ENCODE measurements at places on chromosomes 7 and 10.

DNA sequence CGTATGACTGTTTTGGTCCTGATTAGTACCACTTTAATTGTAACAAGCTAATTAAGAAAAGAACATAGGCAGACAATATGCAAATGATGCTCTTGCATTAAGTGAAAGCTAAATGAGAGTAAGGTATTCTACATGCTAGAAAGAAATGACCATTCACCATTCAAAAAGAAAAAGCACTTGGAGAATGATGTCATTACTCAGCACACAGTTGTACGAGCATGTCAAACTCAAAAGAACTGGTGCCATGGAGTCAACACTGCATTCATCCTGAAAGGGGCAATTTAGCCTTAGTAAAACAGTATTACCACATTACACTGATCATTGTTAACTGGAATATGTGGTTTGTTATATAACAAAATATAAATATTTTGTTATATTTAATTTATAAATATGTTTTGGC, 136.2 kb upstream of the CTTNBP2 start:
- no peaks in the 10 kb centered on the region for H3K4me1 ChIP-seq
- DNase-seq: no peak
- H3K36me3 ChIP-seq: no peaks in the 10 kb centered on the region
- H3K4me3 ChIP-seq: no peak overlapping the region

- H3K4me3 ChIP-seq: no peak overlapping the region
- H3K4me1 ChIP-seq: no peaks in the 10 kb centered on the region
- DNase-seq: no peak
- no peaks in the 10 kb centered on the region for H3K36me3 ChIP-seq
- H3K27me3 ChIP-seq: no peaks in the 10 kb centered on the region
Observed at GRCh38 chr7:46678421-46678820, 757.3 kb upstream of the IGFBP3 start.

GRCh38 chr10:112379635-112380296, 5.8 kb downstream of the ACSL5 start:
- peaks cover 81% of the 10 kb centered on the region for H3K4me1 ChIP-seq
- peaks cover 49% of the 10 kb centered on the region for H3K36me3 ChIP-seq
- H3K27me3 ChIP-seq: no peaks in the 10 kb centered on the region

DNA sequence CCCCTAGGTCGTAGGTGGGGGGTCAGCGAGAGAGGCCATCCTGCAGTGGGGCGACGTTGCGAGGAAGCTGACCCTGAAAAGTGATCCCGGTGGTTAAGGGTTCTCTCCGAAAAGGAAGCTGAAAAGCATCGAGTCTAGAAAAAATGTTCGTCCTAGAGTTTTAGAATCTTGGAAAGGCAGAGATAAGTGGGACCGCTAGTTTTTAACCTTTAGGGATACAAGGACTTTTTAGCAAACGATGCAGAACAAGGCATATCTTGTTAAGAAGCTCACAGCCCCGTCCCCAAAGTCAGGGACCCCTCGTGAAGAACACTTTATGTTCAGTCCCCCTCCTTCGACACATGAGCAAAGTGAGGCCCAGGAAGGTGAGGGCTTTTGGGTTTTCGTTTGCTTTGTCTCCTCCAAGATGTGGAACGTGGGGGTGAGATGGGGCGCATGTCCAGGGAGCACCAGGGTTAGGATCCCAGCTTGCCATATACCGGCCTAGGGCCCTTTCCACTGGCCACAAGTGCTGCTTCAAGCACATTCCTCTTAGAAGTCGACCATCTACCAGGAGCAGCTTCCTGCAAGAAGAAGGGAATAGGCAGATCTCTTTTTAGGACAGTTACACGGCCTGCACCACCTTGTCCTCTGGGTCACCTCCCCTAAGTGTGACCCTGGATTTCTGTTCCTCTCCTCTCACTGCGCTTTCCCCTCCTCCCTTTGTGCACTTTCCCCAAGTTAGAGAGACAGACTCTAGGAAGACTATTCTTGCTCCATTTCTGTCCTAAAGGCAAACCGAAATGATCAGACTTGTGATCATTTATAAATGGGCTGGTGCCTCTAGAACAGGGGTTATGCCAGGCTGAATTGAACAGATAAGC, 969 bp downstream of the SLC35G1 start:
- peak overlapping the region; percentile 86 for H3K4me3 ChIP-seq
- no peaks in the 10 kb centered on the region for H3K36me3 ChIP-seq
- peak overlapping the region; percentile 64 for H3K27ac ChIP-seq
- H3K4me1 ChIP-seq: peaks cover 36% of the 10 kb centered on the region
- no peaks in the 10 kb centered on the region for H3K27me3 ChIP-seq

- no peaks in the 10 kb centered on the region for H3K27me3 ChIP-seq
- H3K36me3 ChIP-seq: no peaks in the 10 kb centered on the region
Observed at GRCh38 chr10:2012209-2012608, 274.9 kb upstream of the ADARB2 start.

DNA sequence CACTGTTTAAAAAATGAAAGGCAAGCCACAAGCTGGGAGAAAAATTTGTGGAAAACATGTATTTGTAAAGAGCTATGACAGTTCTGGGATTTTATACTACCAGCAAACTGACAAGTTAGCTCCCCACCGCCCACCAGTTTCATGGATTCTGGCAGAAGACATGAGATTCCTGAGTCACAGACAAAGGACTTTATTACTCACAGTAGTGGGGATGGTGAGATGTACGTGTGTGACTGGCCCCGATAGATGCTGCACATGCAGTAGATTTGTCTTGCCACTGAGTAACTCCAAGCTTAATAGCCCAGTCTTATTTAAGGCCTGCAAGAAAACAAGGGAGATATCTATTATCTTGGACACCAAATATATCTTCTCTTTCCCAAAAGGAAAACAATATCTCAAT, 281.7 kb downstream of the AHR start:
- H3K4me1 ChIP-seq: no peaks in the 10 kb centered on the region
- no peaks in the 10 kb centered on the region for H3K36me3 ChIP-seq
- no peak for DNase-seq
- no peak overlapping the region for H3K27ac ChIP-seq
- H3K27me3 ChIP-seq: no peaks in the 10 kb centered on the region

Measured in spleen (tissue), 13 donors.